Sigmoid colon (tissue), 7 donors: ENCODE measurements at places on chromosomes 2 and 18. TPM values are rescaled to one million over a fixed set of nuclear protein-coding genes. Genes with fewer than 3 reads are reported as not detected.

The PLCL1 gene
- 20.0 TPM for total RNA-seq

The FAM237A gene
- total RNA-seq = not detected

The EPHA4 gene
- 43.9 TPM for total RNA-seq

GRCh38 chr2:26035090-26035743 lies 1.3 kb downstream of the RAB10 start:
- DNase-seq = no peak
- H3K4me1 ChIP-seq = peaks cover 49% of the 10 kb centered on the region
- peak overlapping the region; percentile 92 for H3K27ac ChIP-seq
- H3K27me3 ChIP-seq = no peaks in the 10 kb centered on the region
- peaks cover 14% of the 10 kb centered on the region for H3K36me3 ChIP-seq

DNA sequence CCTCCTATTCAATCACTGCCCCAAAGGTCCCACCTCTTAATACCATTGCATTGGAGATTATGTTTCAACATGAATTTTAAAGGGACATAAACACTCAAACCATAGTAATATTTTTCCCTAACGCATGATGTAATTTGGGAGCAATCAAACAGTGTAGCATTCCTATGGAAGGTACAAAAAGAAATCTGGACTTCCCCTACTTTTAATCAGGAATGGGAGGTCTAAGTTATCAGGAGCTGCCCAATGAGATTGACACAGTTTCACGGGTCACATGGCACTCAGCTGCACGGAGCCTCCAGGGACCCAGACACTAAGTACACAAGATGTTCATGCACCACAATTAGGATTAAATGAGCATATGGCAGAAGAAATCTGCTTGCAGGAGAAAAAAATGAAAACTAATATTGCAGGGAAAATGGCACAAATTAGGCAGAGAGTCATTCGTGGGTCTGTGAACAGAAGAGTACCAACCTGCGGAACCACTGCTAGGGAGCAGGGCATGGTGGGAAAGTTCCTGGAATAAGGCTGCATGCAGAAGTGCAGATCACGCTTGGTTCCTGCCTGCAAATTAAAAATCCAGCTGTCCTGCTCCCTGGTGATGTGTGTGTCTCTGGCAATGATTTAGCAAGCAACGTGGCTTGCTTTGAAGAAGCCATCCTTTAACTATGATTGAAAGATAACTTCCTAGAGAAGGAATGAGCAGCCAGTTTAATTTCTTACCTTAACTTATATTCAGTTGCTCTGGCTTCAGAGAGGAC lies 326.6 kb upstream of the ID2 start:
- H3K27me3 ChIP-seq = no peaks in the 10 kb centered on the region
- no peak for DNase-seq
- H3K4me3 ChIP-seq = no peak overlapping the region
- H3K27ac ChIP-seq = no peak overlapping the region
- H3K36me3 ChIP-seq = no peaks in the 10 kb centered on the region

- no peaks in the 10 kb centered on the region for H3K36me3 ChIP-seq
- peak; percentile 73 for DNase-seq
- no peak overlapping the region for H3K27ac ChIP-seq
- no peaks in the 10 kb centered on the region for H3K27me3 ChIP-seq
Measured at GRCh38 chr2:218733171-218734021, 22.8 kb downstream of the TTLL4 start.

- no peak for DNase-seq
- H3K27ac ChIP-seq = no peak overlapping the region
- H3K4me1 ChIP-seq = peaks cover 7% of the 10 kb centered on the region
- H3K27me3 ChIP-seq = no peaks in the 10 kb centered on the region
Measured at GRCh38 chr2:43152741-43153647, 73.4 kb downstream of the ZFP36L2 start.

- no peaks in the 10 kb centered on the region for H3K27me3 ChIP-seq
- H3K4me3 ChIP-seq = no peak overlapping the region
- no peak overlapping the region for H3K27ac ChIP-seq
- peaks cover 21% of the 10 kb centered on the region for H3K36me3 ChIP-seq
- DNase-seq = no peak
Measured at GRCh38 chr18:49490246-49490762, 3.3 kb upstream of the C18orf32 start.

DNA sequence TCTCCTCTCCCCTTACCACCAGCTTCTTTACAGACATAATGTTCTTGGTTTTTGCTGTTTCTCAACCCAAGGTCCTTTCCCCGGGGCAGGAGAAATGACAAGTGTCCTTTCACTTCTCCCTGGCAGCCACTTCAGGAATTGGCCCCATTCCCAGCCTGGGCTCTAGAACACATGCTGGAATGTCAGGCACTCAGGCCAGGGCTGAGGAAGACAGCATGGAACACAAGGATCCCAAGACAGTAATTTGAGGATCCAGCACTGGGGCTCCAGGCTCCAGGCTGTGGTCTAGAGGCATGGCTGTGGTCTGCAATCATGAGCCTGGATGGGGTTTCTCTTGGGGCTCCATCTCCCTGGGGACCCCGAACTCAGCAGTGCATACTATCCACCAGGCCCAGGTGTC lies 201.4 kb downstream of the CELF4 start:
- H3K4me1 ChIP-seq = no peaks in the 10 kb centered on the region
- H3K27me3 ChIP-seq = peaks cover 7% of the 10 kb centered on the region
- no peak overlapping the region for H3K4me3 ChIP-seq
- H3K27ac ChIP-seq = no peak overlapping the region
- H3K36me3 ChIP-seq = no peaks in the 10 kb centered on the region

- DNase-seq = no peak
- H3K4me3 ChIP-seq = no peak overlapping the region
- H3K27me3 ChIP-seq = no peaks in the 10 kb centered on the region
- peaks cover 10% of the 10 kb centered on the region for H3K36me3 ChIP-seq
Measured at GRCh38 chr2:203105996-203106395, 91.3 kb downstream of the NBEAL1 start.

GRCh38 chr2:238596571-238597551 lies 170.1 kb downstream of the ASB1 start:
- H3K4me3 ChIP-seq = no peak overlapping the region
- H3K36me3 ChIP-seq = no peaks in the 10 kb centered on the region
- peaks cover 60% of the 10 kb centered on the region for H3K4me1 ChIP-seq
- no peaks in the 10 kb centered on the region for H3K27me3 ChIP-seq
- peak overlapping the region; percentile 85 for H3K27ac ChIP-seq

DNA sequence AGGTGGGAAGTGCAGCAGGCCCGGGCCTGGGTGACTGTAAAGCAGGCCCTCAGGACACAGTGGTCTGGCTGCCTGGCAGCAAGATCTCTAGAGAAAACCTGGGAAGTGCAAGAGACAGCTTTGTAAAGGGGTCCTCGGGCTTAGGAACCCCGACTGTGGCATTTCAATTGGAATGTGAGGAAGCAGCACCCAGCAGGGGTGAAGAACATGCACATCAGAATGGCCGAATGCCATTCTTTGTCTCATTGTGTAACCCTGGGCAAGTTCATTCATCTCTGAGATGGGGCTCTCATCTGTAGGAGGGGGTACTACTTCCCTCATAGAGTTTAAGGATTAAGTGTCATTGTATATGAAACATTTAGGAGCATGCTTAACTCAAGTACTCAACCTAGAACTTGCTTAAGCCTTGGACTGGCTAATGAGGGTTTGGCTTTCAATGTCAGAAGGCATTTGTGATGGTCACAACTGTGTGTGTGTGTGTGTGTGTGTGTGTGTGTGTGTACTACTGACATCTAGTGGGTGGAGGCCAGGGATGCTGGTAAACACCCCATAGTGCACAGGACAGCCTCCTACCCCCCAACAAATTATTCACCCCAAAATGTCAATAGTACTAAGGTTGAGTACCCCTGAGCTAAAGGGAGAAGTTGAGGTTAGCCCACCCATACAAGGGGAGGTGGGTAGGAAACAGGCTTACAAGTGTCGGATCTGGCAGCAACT lies 29.3 kb downstream of the MEX3C start:
- H3K27ac ChIP-seq = no peak overlapping the region
- no peak for DNase-seq
- H3K27me3 ChIP-seq = no peaks in the 10 kb centered on the region
- H3K4me3 ChIP-seq = no peak overlapping the region

DNA sequence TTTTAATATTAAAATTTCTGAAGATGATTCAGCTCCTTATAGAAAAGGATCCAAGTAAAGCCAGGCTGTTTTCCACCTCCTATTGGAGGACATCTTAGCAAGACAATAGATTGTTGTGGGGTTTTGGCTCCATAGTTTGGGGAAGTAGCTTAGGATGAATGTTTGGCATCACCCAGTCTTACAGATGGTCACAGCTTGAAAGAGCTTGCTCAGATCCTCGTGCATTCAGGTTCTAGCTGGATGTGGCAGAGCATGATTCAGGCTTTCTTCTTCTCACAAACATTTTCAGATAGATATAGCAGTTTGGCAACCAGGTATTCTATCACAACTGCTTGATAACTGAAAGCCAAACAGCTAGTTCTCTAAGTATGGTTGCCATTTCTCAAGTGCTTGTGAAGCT lies 23.6 kb upstream of the PDCL3 start:
- no peaks in the 10 kb centered on the region for H3K4me1 ChIP-seq
- no peak overlapping the region for H3K4me3 ChIP-seq
- H3K36me3 ChIP-seq = no peaks in the 10 kb centered on the region

- DNase-seq = no peak
- no peak overlapping the region for H3K4me3 ChIP-seq
- no peaks in the 10 kb centered on the region for H3K4me1 ChIP-seq
Measured at GRCh38 chr2:124877141-124877577, 852.1 kb downstream of the CNTNAP5 start.

DNA sequence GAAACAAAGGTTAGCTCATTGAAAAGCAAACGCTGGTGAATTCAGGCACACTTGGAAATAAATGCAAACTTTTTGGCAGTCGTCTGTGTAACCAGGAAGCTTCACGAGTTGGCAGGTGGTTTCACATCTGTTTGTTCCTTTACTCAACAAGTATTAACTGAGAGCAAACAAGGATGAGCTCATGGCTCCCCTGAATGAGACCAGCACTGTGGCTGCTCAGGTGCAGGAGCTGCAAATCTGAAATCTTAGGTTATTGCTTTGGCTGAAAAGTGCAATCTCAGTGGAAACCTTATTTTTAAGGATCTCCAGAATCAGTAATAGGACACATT lies 46.3 kb downstream of the SH3RF3 start:
- no peaks in the 10 kb centered on the region for H3K27me3 ChIP-seq
- H3K4me1 ChIP-seq = peaks cover 80% of the 10 kb centered on the region
- H3K36me3 ChIP-seq = no peaks in the 10 kb centered on the region
- no peak for DNase-seq
- no peak overlapping the region for H3K4me3 ChIP-seq

DNA sequence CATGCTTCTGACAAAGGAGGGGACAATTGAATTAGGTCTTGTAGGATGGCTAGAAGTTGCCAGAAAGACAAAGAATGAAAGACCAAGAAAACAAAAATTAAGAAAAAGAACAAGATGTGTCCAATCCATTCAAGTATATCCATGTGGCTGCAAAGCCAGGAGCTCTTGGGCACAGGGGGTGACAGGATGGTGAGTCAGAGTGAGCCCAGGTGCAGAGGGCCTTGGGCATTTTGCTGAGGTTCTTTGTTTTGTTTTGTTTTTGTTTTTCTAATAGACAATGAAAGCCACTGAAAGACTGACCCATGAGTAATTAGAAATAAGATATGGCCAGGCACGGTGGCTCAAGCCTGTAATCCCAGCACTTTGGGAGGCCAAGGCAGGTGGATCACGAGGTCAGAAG lies 104.6 kb upstream of the KLHL29 start:
- H3K4me1 ChIP-seq = no peaks in the 10 kb centered on the region
- no peak overlapping the region for H3K27ac ChIP-seq
- DNase-seq = no peak
- no peak overlapping the region for H3K4me3 ChIP-seq

DNA sequence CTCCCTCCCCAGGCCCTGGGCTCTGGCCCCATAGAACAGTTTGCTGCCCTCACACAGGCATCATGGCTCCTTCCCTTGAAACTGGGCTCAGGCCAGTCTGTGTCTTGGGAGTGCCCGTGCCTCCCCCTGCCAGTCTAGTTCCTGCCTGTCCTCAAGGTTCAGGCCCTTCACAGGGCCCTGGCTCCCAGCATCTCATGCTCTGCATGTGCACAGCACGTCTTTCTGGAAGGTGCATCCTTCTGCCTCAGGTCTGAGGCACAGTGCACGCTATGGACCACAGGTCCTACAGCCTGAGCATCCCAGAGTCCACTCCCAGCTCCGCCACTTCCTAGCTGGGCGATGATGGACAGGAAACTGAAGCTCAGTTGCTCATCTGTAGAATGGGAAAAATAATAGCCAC lies 35.6 kb upstream of the FOSL2 start:
- no peaks in the 10 kb centered on the region for H3K36me3 ChIP-seq
- no peaks in the 10 kb centered on the region for H3K27me3 ChIP-seq
- H3K27ac ChIP-seq = peak overlapping the region; percentile 79

- DNase-seq = no peak
- H3K4me1 ChIP-seq = peaks cover 24% of the 10 kb centered on the region
- no peak overlapping the region for H3K4me3 ChIP-seq
- peak overlapping the region; percentile 55 for H3K27ac ChIP-seq
- no peaks in the 10 kb centered on the region for H3K27me3 ChIP-seq
Measured at GRCh38 chr2:192148241-192148619, 46.5 kb downstream of the TMEFF2 start.

DNA sequence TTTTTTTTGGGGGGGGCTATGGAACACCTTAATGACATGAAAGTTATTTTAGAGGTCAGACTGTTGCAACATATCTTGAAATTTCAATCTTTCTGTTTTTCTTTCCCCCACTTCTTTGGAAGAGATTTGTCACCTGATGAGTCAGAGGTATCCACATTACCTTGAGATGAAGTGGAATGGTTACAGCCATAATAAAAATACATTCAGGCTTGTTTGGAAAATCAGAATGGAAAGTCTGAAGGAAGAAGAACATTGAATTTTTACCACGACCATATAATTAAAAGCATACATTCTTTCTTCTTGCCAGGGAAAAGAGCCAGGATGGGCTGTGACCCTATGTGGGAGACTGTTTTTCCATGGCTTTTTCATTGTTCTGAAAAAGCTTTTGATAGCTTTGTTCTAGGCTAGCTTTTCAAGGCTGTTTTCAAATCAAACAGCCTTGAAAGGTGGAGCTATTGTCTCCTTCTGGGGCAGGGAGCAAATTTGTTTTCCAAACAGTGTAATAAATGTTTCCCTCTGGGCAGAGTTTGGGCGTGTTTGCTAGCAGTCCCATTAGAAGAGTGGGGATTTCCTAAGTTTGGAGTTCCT lies 2.3 kb upstream of the GTF3C3 start:
- no peak overlapping the region for H3K27ac ChIP-seq
- H3K27me3 ChIP-seq = no peaks in the 10 kb centered on the region
- DNase-seq = no peak
- no peaks in the 10 kb centered on the region for H3K36me3 ChIP-seq
- H3K4me3 ChIP-seq = no peak overlapping the region
